ENCODE measurements at places on chromosomes 3 and 15. TPM values are rescaled to one million over a fixed set of nuclear protein-coding genes. Genes with fewer than 3 reads are reported as not detected.

GRCh38 chr15:25240461-25241021, 198.3 kb downstream of the UBE3A start:
- H3K27me3 ChIP-seq = no peaks in the 10 kb centered on the region
- no peaks in the 10 kb centered on the region for H3K36me3 ChIP-seq
- no peak overlapping the region for H3K27ac ChIP-seq

DNA sequence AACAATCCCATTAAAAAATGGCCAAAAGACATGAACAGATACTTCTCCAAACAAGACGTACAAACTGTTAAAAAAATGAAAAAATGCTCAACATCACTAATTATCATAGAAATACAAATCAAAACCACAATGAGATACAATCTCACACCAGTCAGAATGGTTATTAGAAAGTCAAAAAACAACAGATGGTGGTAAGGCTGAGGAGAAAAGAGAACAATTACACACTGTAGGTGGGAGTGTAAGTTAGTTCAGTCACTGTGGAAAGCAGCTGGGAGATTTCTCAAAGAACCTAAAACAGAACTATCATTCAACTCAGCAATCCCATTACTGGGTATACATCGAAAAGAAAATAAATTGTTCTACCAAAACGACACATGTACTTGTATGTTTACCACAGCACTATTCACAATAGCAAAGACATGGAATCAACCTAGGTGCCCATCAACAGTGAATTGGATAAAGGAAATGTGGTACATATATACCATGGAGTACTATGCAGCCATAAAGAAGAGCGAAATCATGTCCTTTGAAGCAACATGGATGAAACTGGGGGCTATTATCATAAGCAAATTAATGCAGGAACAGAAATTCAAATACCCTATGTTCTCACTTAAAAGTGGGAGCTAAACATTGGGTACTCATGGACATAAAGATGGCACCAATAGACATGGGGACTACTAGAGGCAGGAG, 51.5 kb downstream of the MYO1E start:
- no peak for DNase-seq
- H3K36me3 ChIP-seq = no peaks in the 10 kb centered on the region
- H3K27me3 ChIP-seq = no peaks in the 10 kb centered on the region
- no peak overlapping the region for H3K27ac ChIP-seq
- peaks cover under 1% of the 10 kb centered on the region for H3K4me1 ChIP-seq
- no peak overlapping the region for H3K4me3 ChIP-seq

DNA sequence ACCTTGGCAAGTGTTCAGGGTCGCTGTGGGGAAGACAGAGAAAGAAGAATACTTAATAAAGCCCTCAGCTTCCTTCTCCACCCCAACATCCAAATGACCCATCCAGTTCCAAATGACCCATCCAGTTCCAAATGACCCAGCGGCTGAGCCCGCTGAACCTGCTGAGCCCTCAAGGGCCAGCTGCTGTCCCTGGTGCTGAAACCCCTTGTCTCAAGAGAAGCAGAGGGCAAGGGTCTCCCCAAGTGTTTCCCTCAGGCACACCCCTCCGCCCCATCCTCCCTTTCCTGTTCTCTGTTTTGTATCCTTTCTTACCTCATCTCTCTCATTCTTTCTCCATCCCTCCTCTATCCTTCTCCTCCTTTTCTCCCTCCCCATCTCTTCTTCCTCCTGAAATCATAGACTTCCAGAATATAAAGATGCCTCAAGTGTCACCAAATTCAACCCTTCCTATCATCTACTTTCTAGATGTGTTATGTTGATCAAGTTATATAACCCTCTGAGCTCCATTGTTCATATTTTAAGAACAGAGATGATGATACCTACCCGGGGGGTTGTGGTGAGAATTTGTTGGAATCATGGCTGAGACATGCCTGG, 29.0 kb downstream of the CCDC33 start:
- DNase-seq = no peak
- H3K4me1 ChIP-seq = no peaks in the 10 kb centered on the region
- H3K27me3 ChIP-seq = no peaks in the 10 kb centered on the region
- no peak overlapping the region for H3K27ac ChIP-seq

HLTF gene
- 35.3 TPM for total RNA-seq

PP2D1 gene
- total RNA-seq = not detected
